ENCODE measurements at places on chromosomes 1 and 21.

DNA sequence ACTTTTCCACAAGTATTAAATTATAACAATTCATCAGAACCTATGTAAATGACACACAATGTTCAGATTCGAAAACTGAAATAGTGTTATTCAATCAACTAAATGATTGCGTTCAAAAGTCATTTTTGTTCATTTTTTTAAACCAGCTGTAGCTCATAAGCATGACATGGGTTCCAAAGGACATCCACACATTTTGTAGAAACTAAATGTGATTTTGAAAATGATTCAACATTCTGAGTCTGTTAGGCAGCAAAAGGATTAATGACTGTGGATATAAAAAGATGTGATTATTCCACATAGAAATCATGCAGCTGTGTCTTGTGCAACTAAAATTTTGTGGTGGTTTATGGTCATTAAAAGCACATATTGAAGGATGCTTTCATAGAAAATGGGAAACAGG, 204.5 kb downstream of the BRINP3 start:
- DNase-seq = no peak

DNA sequence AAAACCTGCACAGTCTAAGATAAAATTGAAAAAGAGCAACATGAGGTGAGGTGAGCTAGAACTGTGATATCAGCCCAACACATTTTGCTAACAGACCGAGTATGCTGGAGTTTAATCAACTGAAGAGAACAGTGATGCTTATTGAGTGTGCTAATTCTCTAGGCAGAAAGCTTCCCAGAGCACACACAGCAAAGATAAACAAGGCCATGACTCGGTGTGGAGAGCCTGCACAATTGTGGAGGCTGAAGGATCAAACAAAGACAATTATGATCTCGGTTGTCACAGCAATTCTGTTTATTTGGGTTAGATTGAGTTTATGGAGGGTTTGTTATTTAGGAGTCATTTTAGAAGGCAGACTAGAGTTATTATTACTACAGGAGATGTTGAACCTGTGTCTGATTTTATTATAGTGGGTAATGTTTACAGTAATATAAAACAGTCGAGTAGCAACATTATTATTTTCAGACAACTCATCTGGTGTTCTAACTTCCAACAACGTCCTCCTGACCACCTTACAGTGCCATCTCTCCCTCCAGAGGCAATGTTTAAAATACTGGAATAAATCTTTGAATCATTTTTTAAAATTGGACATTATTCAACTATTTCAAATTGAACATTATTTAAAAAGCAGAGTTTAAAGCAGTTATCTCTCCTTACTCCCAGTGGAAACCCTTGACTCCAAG, 40.2 kb downstream of the DPT start:
- DNase-seq = no peak

- DNase-seq = no peak
Observed at GRCh38 chr21:27365394-27365793, 398.5 kb upstream of the ADAMTS5 start.

- peak; percentile 43 for DNase-seq
Observed at GRCh38 chr1:30929135-30929889, 20.8 kb upstream of the SDC3 start.

DNA sequence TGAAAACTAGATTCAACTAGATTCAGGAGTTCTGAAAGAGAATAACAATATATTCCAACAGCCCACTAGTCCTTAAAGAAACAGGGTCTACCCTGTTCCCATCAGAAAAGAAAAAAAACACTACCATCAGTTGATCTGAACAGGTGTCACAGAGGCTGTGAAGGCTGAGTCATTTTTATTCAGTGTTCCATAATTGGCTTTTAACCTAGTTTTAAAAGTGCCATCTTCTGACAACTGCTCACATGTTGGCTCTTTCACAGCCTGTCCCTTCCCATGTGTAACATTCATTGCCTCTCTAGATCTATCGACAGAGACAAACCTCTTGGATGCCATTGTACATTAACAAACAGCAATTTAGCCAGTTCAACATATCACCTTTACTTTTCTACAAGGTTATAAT, 243.7 kb downstream of the TBX15 start:
- no peak for DNase-seq

DNA sequence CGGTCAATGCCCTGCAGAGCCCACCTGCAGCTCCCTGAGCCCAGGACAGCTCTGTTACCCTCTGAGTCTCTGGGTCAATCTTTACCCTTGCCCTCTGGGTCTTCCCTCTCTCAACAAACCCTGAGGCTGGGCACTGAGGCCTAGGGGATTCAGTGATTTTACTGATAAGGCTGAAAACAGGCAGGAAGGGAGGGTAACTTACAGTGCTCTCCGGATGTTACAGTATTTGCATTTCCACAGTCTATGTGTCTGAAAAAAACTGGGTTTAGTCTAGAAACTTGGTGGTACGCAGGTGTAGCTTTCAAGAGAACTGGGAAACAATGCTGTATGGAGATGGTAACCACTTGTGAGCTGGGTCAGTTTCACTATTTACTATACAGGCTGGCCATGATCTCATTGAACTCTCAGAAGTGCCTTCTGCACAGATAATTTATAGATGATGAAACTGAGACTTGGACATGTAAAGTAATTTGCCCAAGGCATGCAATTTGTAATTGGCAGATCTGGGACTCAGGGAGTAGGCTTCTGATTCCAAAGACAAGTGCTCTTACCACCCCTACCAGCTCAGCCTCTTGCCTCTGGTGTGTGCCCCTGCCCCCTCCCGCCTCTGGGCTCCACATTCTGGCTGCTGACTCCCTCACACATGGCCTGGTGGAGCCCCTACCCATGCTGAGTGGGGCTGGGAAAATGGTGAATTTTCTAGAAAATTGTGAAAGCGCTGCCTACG, 48.8 kb downstream of the TENT5C start:
- no peak for DNase-seq

DNA sequence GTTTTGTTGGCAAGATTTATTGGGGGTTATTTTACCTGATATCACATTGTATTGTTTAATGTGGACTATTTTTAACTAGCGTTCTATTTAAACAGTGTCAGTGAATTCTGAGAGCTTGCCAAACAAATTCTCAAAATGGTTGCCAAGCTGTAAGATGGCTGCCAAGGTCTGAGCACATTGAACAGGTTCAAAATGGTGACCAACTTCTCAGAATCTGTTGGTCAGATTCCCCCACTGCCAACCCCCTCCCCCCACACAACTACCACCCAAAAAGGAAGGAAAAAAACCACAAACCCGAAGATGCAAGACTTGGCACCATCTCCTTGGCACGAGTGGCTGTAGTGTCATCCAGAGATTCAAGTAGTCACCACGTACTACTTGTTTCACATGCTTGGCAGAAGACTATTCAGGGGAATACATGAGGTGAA, 159.1 kb downstream of the NFIA start:
- DNase-seq = no peak

- peak; percentile 38 for DNase-seq
Observed at GRCh38 chr1:117512728-117513321, 93.0 kb upstream of the TENT5C start.

- DNase-seq = peak; percentile 71
Observed at GRCh38 chr1:27650539-27651175, 15.7 kb upstream of the FGR start.

- DNase-seq = no peak
Observed at GRCh38 chr1:99992760-99993467, 23.1 kb downstream of the SLC35A3 start.

DNA sequence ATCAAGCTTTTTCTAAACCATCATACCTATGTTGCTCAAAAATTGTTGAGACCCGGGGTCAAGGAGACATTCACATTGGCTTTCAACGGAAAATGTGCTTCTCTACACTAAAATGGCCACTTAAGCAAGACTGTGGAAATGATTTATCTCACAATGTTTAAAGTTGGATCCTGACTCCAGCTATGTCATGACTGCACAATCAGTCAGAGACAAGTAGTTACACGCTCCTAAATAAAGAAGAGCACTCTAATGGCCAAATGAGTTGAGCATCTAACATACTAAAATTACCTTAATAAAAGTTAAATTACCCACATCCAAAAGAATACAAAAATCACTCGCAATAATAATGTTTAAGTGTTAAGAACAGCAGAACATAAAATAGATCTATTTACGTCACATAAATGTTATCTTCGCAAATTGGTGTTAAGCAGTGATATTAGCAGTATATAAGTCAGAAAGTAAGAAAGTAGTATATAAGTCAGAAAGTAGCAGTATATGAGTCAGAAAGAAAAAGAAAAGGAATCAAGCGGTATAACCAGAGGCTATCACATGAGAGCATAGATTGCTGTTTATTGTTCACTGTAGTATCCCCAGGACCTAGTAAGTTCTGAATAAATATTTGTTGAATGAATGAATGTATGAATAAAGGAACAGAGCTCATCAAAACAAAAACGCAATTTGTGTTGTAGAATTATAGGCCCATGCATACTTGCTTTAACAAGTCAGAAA, 28.4 kb downstream of the ZNF281 start:
- no peak for DNase-seq

DNA sequence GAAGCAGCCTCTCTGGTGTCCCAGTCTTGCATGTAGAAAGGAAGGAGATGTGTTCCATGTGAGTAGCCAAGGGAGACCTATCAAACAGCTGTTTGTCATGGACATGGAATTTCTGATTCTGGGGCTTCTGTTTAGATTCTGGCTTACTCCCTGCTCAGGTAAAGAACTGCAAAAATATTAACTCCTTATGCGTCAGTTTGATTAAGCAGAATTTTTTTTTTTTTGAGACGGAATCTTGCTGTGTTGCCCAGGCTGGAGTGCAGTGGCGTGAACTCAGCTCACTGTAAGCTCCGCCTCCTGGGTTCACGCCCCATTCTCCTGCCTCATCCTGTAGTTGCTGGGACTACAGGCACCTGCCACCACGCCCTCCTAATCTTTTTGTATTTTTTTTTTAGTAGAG, 6.8 kb downstream of the ARV1 start:
- DNase-seq = no peak

GRCh38 chr1:82795508-82796149, 994.9 kb downstream of the ADGRL2 start:
- DNase-seq = no peak

GRCh38 chr1:191348328-191348727, 809.9 kb upstream of the RGS18 start:
- no peak for DNase-seq

- DNase-seq = no peak
Observed at GRCh38 chr1:20998826-20999225, 177.9 kb downstream of the EIF4G3 start.

- peak; percentile 48 for DNase-seq
Observed at GRCh38 chr1:63817152-63817667, 43.4 kb downstream of the ROR1 start.

Data from fibroblast of skin of scalp (primary cell).